ENCODE measurements at places on chromosomes 5 and 9.

GRCh38 chr9:76818271-76818670 is 54.0 kb downstream of the PCA3 start:
- no peak for DNase-seq

GRCh38 chr5:90055831-90056328 is 353.7 kb downstream of the CETN3 start:
- DNase-seq: no peak

DNA sequence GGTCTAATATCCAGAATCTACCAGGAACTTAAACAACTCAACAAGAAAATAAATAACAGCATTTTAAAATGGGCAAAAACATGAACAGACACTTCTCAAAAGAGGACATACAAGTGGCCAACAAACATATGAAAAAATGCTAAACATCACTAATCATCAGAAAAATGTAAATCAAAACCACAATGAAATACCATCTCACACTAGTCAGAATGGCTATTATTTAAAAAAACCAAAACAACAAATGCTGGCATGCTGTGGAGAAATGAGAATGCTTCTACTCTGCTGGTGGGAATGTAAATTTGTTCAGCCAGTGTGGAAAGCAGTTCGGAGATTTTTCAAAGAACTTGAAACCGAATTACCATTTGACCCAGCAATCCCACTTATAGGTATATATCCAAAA is 63.1 kb downstream of the ADAMTS6 start:
- no peak for DNase-seq

- DNase-seq: no peak
These were observed 181.4 kb downstream of the LURAP1L start for GRCh38 chr9:12956261-12956660.

GRCh38 chr5:137146402-137146890 is 352.7 kb downstream of the SPOCK1 start:
- DNase-seq: peak; percentile 66

GRCh38 chr9:122923947-122924346 is 7.4 kb downstream of the ZBTB26 start:
- no peak for DNase-seq

- DNase-seq: no peak
These were observed 121.0 kb downstream of the PDZD2 start for GRCh38 chr5:31759925-31760324.

DNA sequence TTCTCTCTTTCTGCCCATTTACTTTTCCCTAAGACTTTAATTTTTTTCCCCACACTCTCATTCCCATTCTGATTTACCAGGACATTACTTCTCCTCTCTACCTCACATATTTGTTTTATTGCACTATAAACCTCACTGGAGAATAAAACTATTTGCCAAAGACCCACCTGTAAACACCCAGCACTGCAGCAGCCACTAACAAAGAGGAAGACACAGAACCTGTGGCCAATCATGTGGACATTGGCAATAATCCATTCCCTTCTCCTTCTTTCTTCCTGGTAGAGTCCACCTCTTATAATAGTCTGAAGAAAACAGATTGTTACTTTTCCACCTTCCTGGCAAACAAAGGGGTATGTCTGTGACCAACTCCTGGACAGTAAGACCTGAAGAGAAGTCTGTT is 8.3 kb upstream of the THBS4 start:
- DNase-seq: no peak

DNA sequence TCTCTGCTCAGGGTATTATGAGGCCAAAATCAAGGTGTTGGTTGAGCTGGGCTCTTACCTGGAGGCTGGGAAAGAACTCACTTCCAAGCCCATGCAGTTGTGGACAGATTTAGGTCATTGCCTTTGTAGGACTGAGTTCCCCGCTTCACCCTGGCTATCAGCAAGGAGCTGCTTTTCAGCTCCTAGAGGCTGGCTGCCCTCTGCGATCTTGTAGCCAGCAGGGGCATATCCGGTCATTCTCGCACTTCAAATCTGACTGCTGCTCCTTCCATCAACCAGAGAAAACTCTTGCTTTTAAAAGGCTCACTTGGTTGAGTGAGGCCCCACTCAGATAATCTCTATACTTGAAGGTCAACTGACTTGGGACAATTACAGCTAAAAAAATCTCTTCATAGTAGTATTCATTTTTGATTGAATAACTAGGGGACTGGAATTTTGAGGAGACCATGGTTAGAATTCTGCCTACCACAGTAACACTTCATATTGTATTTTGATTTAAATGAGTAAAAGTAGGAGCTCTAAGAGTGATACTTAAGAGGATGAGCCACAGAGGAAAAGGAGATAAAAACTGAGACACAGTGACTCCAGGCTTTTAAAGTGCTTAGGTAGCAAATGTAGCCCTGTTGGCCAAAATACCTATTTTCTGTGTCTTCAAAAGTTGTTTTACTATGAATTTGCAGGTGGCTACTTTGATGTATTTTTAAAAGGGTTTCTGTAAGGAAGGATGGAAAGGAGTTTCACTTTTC is 137.4 kb downstream of the CD180 start:
- DNase-seq: no peak

- no peak for DNase-seq
These were observed 12.9 kb downstream of the TCF7 start for GRCh38 chr5:134127376-134127861.

DNA sequence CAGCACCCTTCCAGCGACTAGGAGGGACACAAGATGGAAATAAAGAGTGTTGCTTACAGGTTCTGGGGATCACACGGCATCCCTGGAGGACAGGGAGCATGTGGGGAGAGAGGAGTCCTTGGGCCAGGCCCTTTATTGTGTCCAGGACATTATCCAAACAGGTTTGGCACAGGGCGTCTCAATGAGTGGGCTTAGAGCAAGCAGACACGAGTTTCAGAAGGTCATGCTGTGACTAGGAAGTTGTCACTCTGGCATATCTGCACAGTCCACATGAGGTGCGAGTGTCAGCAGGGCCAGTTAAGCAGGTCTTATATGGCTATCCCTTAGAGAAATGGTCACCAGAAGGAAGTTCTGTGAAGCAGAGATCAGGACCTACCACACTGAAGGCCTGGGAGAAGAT is 174.5 kb upstream of the OTULINL start:
- no peak for DNase-seq

DNA sequence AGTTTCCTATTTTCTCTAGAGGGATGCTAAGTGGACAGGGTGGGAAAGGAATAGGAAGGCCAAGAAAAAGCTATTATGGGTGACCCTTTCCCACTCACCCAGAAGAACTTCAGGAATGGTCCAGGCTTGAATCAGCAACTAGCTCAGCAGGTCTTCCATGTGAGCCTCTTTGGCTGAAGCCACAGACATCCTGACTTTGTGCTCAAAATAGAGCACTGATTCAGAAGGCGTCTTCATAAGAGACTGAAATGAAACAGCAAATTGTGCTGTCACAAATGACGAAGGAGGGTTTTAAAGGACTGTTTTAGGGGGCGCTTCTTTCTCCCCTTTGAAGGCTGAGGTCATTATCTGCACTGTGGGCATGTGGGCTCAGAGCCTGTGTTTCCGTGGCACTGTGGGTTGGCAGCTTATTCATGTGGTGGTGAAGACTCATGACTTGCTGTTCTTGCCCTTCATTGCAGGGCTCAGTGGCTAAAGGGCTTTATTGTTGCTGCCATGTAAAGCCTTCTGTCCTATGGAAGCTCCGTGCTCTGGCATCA is 65.8 kb upstream of the NFIL3 start:
- DNase-seq: no peak

- no peak for DNase-seq
These were observed 2111.3 kb downstream of the MAT2B start for GRCh38 chr5:165616490-165617405.

DNA sequence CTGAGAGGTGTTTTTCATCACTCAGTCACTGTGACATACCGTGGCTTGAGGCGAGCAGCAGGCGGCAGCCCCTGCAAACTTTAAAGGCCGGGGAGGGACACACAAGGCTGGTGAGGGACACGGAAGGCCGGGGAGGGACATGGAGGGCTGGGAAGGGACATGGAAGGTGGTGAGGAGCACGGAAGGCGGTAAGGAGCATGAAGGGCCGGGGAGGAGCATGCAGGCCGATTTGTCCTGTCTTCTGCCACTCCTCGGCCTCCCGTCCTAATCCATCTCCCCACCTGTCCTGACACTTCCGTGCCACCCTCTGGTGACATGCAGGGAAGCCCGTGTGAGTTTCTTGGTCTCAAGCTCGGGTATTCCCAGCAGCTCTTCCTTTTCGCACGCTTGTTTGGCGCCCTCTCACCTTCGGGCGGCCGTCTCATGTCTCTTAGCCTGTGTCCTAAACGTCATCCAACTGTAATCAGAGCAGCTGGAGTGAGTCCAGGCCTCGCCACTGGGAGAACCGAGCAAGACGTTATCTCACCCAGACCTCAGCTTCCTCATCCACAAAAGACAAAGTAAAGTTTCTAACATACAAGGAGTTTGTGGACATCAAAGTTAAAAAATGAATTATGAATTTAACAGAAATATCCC is 126.5 kb downstream of the MRPL36 start:
- no peak for DNase-seq

- no peak for DNase-seq
These were observed 31.3 kb downstream of the ANXA1 start for GRCh38 chr9:73182928-73183327.

DNA sequence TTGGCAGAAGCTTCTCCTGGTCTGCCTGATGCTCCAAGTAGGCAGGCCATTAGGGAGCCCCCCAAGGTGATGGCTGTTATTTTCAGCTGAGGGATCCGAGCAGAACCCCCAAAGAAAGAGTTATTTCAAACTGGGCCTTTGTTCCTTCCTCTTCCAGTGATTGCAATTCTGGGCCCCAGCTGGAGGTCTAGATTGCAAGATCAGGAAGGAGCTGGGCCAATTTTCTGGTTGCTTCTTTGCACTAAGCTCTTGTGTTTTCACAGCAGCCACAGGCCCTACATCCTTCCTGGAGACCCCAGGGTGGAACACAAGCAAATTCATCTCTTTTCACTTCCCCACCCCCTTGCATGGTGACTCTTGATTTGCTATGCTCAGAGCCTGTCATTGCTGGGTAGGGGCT is 215.0 kb downstream of the SEMA6A start:
- no peak for DNase-seq

DNA sequence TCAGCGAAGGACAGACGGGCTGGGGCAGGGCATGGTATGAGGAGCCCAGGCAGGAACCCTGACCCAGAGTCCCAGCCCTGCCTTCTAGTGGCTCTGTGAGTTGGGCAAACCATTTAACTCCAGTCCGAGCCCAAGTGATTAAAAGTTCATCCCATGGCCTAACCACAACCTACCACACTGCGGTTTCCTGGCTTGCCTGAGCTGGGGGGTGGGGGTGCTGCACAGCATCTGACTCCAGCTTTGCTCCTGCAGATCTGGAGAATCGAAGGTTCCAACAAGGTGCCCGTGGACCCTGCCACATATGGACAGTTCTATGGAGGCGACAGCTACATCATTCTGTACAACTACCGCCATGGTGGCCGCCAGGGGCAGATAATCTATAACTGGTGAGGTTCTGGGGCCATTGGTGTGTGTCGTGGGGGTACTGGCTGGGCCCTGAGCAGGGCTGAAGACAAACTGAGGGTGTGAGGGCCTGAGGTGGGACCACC is 49.0 kb downstream of the STOM start:
- DNase-seq: no peak

GRCh38 chr9:14158916-14159315 is 155.0 kb downstream of the NFIB start:
- DNase-seq: no peak

GRCh38 chr9:137876781-137877386 is 698 bp upstream of the CACNA1B start:
- DNase-seq: no peak

GRCh38 chr9:94861589-94862272 is 135.2 kb downstream of the AOPEP start:
- no peak for DNase-seq

GRCh38 chr5:6770826-6771607 is 57.8 kb downstream of the TENT4A start:
- no peak for DNase-seq

DNA sequence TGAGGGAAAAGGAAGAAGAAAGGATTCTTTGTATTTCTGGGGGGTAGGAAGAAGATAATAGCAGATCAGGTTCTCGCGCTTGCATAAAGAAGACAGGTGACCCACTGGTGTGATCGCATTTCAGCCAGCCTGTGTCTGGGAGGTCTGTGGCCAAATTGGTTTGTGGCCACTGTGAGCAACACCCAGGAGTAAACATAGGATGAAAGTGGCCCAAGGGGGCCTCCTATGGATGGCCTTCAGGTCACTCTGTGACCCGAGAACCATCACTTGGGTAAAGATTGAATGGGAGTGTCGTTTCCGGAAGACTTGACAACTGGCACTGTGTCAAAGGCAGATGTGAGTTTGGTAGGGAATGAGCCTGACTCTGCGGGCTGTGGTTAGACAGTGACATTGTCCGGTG is 34.2 kb downstream of the RAI14 start:
- no peak for DNase-seq

DNA sequence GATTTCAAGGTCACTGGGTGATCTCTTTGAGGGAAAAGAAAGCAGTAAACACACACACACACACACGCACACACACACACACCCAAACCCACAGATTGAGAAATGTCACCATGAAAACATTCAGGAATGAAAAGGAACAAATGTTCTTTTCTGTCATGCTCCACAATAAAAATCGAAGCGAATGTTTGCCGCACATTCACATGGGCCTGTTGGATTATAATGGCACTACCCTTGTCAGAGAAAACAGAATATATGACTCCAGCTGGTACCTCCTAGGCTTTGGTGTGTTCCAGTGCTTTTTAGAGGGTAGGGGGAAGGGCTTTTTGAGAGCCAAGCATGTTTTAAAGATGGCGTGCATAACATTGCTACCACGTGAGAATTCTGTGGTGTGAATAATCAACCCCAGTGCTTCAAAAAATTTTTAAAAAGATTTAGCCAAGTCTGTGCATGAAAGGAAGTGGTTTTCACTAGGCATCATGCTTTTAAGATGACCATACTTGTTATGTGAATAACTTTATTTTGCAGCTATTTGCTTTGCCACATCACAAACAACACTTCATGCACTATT is 120.8 kb upstream of the ZNF608 start:
- DNase-seq: no peak

DNA sequence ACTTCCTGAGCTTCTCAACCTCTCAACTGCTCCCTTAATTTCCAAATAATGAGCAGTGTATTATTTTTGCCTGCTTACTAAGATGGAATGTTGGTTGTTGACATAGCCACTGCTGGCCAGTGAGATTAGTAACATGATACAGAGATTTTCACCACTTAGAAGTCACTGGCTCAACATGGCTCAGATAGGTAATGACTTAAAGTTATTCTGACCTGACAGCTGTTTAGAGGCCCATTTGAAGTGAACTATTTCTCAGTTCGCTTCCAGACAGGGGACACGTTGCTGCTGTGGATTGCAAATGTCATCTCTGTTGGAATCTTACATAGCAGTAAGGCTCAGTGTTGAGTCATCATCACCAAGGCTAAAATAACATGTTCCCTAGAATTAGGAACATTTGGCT is 490.2 kb downstream of the TLE4 start:
- DNase-seq: no peak

GRCh38 chr5:136040746-136041415 is 12.1 kb downstream of the TGFBI start:
- DNase-seq: no peak
